ENCODE measurements at places on chromosomes 7 and 10. TPM values are rescaled to one million over a fixed set of nuclear protein-coding genes. Genes with fewer than 3 reads are reported as not detected.

The PLEKHS1 gene
- not detected for total RNA-seq

The LDB3 gene
- total RNA-seq = 0.12 TPM

The EGR2 gene
- total RNA-seq = 0.25 TPM

The SND1 gene
- total RNA-seq = 160 TPM

The PDE1C gene
- total RNA-seq = 0.56 TPM

The GTF2IRD1 gene
- 4.4 TPM for total RNA-seq

The ASB13 gene
- 9.8 TPM for total RNA-seq

The ZDHHC16 gene
- total RNA-seq = 38.7 TPM

The SFTPA1 gene
- total RNA-seq = not detected

The ABCA13 gene
- total RNA-seq = under 0.01 TPM

Data from aortic smooth muscle cell (primary cell).